ENCODE measurements at places on chromosomes 5 and 9. TPM values are rescaled to one million over a fixed set of nuclear protein-coding genes. Genes with fewer than 3 reads are reported as not detected.

- DNase-seq, result no peak
Measured at GRCh38 chr9:110626101-110626829, 42.3 kb upstream of the MUSK start.

GRCh38 chr5:140106101-140106500 lies 7.8 kb upstream of the PURA start:
- DNase-seq, result no peak

GRCh38 chr5:150305557-150305956 lies 2.9 kb upstream of the ARSI start:
- DNase-seq, result no peak

- no peak for DNase-seq
Measured at GRCh38 chr5:113427871-113428574, 6.8 kb downstream of the TSSK1B start.

GRCh38 chr9:110579862-110580219 lies 300 bp upstream of the SVEP1 start:
- DNase-seq, result no peak

DNA sequence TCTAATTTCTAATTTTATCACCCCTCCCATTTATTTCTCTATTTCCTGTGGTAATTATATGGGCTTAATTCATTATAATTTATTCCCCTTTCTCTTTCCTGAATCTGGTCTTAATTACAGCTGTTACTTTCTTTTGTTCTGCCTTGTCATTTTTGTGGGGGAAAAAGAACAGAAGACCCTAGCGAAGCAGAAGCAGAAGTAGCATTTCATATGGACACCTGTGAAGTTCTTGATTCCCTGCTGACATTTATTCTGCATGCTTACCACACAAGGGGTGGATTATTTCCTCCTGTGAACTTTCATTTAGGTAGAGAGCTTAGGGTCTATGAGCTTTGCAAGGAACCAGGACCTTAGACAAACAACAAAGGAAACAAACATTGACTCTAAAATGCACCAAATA lies 33.3 kb downstream of the GAPT start:
- no peak for DNase-seq

- DNase-seq, result no peak
Measured at GRCh38 chr5:15383469-15383868, 116.5 kb upstream of the FBXL7 start.

FGF10 gene
- 15.7 TPM for total RNA-seq

Measured in omental fat pad (tissue), 4 donors.